ENCODE measurements at places on chromosomes 5 and 9.

DNA sequence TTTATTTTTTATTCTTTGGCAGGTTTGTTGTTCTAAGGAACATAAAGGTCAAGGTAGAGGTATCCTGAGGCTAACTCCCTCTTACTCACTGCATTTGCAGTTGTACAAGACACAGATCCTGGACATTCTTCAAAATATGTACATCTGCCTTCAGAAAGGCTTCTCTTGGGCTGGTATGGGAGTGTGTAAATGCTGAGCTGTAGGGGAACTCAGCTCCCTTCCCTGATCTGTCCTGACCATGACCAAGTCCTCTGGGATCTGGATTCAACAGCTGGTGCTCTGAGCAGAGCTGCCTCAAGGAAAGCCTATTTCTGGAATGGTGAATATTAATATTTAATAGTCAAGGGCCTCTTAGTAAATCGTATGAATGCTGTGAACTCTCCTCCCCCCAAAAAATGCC, 117.4 kb downstream of the PRKACG start:
- DNase-seq, result no peak

GRCh38 chr5:73826301-73827105, 200.5 kb downstream of the ARHGEF28 start:
- DNase-seq, result no peak

DNA sequence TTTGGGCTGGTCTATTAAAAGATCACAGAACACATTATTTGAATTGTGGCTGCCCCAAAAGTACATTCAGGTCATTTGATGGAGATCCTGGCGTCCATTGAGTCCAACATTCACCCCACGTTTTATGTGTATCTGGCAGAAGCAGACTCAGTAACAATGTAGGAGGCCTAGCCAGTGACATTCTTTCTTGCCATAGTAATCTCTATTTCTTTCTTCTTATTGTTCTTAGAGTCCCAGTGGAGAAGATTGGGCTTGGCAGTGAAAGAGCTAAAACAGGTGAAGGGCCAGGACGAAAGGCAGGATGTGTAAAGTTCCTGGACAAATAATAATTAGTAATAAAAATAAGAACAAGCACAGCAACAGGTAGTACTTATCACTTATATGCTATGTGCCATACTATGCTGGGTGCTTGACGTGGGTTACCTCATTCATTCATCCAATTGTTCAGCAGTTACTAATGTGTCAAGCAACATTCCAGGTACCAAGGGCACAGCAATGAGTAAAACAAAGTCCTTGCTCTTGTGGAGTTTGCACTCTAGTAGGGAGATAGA, 12.6 kb upstream of the ANKH start:
- DNase-seq, result no peak

DNA sequence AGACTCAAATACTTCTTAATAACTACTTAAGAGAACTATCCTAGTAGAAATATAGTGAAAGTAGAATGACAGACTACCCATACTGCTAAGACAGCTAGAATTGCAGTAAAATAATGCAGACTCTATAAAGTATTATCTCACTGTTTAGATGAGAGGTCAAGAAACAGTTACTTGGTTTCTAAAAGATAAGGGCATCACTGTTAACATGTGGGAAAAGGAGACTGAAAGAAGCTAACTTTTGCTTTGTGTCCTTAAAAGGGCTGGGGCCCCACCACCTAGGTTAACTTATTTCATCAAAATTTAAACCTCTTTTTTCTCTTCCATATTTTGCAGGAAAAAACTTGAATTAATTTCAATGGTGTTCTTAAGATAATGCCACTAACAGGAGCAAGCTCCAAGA, 204.3 kb downstream of the CNTLN start:
- no peak for DNase-seq

- no peak for DNase-seq
Measured at GRCh38 chr9:130834371-130835336, at the start of gene ABL1. TSS of gene ABL1 (plus strand) at chr9:130835254. CDS start at chr9:130835447, 193 bp downstream.

DNA sequence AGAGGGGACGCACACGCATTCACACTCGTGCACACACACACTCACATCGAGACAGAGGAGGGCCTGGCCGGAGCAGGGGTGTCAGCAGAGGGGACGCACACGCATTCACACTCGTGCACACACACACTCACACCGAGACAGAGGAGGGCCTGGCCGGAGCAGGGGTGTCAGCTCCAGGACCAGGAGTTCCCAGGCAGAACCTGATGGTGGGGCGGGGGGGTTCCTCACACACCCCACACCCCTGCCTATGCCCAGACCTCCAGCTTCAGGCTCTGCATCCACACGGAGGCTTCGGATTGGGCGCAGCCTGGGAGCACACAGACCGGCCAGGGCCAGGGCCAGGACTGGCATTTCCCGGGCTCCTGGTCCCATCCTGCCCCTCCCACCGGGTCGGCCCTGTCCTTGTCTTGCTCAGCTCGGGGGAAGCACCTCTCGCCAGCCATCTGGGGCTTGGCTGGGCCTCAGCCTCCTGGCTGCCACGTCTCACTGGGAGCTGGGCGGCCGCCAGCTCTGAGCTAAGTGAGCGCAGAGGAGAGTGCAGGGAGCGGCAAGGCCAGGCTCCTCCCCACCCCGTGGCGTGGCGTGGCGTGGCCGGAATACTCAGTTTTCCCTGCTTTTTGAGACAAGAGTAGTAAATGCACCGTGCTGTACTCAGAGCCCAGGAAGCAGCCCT, 31.3 kb downstream of the ADAMTS2 start:
- DNase-seq, result no peak

DNA sequence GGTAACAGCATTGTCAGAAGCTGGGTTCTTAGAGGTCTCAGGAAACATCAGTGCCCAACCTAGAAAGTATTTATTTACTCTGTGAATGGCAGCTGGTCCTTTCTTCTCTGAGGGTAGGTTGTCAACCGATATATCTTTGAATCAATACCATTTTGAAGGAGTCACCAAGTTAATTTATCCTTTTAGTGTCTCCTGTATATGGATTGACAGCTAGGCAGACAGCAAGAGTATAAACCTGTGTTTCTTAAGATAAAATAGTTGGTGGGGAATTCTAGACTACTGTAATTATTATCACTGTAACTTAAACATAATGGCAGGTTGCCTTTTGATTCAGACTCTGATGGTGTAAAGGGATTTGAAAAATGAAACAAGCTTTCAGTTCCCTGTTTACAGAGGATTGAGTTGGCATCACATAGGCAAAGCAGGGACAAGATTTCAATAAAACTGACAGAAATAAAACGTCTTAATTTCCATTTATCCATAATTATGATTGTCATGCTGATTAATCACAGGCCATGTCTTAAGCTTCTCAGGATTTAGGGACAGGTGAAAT, 190.8 kb upstream of the HAPLN1 start:
- DNase-seq, result no peak

GRCh38 chr5:150077996-150078801, 8.2 kb downstream of the CSF1R start:
- no peak for DNase-seq

DNA sequence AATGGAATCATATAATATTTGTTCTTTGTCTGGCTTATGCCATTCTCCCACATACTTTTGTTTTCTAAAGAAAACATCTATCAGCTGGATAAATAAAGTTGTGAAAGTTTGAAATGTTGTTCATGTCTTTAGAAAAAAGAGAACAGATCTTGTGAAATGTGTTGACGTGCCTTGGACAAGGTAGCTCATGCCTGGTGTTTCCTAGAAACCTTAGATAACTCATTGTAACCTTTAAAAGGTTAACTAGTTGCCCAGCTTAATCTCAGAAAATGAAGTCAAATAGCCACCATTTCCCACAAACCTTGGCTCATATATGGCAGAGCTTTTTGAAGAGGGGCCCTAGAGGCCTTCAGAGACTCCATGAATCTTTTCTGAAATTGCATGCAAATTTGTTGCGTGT, 15.3 kb downstream of the CDO1 start:
- DNase-seq, result no peak

GRCh38 chr9:136228107-136228875, 17.3 kb downstream of the QSOX2 start:
- no peak for DNase-seq

GRCh38 chr5:1262381-1262780, 32.5 kb downstream of the TERT start:
- DNase-seq, result no peak

GRCh38 chr5:137279521-137280231, 219.4 kb downstream of the SPOCK1 start:
- no peak for DNase-seq

- no peak for DNase-seq
Measured at GRCh38 chr9:111158363-111158762, 120.1 kb upstream of the LPAR1 start.

DNA sequence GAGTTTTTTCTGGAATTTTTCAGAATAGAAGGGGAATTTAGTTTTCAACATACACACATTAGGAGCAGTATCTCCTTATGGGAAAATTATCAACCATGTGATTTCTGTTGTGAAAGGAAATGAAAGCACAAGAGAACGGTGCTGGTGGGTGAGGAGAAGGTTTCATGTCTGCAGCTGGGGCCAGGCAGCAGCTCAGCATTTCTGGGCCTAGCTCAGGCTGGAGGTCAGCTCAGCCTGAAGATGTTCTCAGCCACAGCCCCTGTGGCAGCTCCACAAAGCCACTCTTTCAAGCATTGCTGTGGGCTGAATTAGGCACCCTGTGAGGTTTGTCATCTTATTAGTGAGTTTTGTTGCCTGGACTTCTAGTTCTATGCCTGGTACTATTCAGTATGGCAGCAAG, 90.3 kb downstream of the DIRAS2 start:
- DNase-seq, result no peak

GRCh38 chr9:34633851-34634550, 3.6 kb downstream of the SIGMAR1 start:
- DNase-seq, result peak; percentile 82

DNA sequence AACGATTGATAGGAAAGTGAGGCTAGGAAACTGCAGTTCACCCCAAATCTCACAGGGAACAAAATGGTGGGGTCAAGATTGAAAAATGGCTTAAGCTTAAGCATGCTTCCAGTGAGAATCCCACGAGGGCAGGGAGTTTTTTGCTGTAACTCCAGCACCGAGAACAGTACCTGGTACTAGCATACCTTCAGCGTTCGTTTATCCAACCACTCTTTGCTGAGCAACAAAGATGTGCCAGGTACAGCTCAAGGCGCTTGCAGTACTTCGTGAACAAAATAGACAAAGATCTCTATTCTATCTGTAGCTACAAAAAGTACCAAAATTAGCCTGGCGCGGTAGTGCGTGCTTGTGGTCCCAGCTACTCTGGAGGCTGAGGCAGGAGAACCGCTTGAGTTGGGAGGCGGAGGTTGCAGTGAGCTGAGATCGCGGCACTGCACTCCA, 778 bp upstream of the PPP6C start:
- no peak for DNase-seq

- DNase-seq, result no peak
Measured at GRCh38 chr9:38117651-38118050, 48.6 kb upstream of the SHB start.

DNA sequence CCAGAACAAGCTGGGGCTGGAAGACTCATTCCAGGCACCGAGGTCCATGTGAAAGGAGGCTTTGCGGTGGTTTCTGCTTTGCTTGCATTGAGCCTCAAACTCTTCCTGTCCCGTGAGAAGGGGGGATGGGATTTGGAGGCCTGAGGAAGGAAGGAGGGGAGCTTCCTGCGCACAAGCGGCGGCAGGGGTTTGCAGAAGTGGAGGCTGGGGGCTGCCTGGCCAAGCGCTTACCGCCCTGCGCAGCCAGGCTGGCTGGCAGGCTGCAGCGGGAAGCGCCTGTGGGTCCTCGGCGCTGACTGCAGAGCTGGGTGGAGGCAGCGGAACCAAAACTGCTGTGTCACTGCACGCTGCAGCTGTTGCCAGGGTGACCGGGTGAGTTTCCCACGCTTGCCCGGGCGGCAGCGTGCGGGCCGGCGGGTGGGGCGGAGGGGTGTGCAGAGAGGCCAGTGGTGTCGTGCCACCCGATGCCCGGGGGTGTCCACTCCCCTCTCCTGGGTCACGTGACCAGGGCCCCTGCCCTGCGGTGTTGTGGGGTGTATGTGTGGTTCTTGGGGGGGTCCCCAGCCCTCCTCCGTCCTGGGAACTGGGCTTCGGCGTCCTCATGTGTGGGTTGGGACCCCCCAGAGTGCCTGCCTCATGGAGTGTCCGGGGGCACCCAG, 81.0 kb downstream of the RXRA start:
- peak; percentile 77 for DNase-seq

GRCh38 chr5:115033861-115034260, 135.8 kb downstream of the TRIM36 start:
- no peak for DNase-seq

DNA sequence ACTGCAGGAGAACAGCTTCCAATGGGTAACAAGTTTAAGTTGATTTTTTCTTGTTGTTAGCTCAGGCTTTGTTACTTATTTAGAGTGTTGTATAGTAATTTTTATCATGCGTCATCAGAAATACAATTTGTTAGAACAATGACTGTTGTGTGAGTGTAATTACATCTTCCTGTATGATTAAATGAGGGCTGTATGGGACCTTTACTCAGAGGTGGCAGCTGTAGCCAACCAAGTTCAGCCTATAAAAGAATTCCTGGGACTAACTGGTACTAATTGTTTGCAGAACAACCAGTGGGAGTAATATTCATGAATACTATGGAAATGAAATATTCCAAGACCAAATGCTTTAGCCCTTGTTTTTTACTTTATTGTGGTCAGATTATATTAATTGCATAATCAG, 30.8 kb upstream of the TJP2 start:
- no peak for DNase-seq

GRCh38 chr9:130480673-130481072, 35.9 kb downstream of the ASS1 start:
- DNase-seq, result no peak

- no peak for DNase-seq
Measured at GRCh38 chr9:36092509-36093215, 43.9 kb upstream of the GLIPR2 start.

DNA sequence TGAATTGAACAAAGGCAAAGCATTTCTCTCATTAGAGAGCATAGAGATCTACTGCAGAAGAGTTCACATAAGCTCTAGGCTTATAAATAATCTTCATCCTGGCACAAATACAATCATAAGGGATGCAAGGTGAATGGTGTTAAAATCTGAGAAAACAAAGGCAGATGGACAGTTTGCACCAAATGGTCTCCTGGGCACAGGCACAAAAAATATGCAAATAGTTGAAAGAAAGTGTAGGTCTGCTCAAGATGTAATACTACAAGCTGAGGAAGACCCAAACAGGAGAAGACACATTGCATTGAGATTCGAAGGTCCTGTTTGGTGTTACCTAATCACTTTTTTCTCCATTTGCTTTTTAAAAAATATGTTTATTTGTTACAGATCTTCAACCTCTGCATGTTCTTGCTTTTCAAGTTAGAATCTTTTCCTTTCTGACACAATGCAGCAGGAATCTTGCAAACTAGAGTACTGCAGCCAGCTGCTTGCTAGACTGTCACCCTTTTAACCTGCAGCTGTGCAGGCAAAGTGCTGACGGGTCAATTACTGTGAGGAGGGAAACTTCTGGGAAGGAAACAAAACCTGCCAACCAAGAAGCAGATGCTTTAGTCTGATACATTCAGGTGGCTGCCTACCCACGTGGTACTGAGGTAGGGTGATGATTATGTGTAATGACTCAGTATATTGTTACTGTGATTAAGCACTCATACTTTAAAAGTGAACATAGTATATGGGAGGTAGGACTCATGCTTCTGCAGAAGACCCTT, 1048.6 kb upstream of the SEMA6A start:
- no peak for DNase-seq

All from HAP-1 (cell line).